Heart right ventricle (tissue), 16 donors: ENCODE measurements at places on chromosomes 11 and 22.

- DNase-seq: no peak
Measured at GRCh38 chr22:49574205-49574880, 253.3 kb downstream of the BRD1 start.

GRCh38 chr11:57699813-57700212 lies 12.2 kb downstream of the MED19 start:
- DNase-seq: no peak

- no peak for DNase-seq
Measured at GRCh38 chr11:68893282-68893681, 10.3 kb downstream of the MRPL21 start.

GRCh38 chr11:34784318-34784841 lies 131.8 kb downstream of the APIP start:
- DNase-seq: no peak

- no peak for DNase-seq
Measured at GRCh38 chr11:71164186-71164585, 88.2 kb downstream of the SHANK2 start.

GRCh38 chr11:472272-472671 lies 22.2 kb downstream of the PTDSS2 start:
- DNase-seq: no peak
